ENCODE measurements at places on chromosomes 1 and 21.
A peak's percentile ranks its signal among the peaks of the same experiment; 100 is the strongest.

DNA sequence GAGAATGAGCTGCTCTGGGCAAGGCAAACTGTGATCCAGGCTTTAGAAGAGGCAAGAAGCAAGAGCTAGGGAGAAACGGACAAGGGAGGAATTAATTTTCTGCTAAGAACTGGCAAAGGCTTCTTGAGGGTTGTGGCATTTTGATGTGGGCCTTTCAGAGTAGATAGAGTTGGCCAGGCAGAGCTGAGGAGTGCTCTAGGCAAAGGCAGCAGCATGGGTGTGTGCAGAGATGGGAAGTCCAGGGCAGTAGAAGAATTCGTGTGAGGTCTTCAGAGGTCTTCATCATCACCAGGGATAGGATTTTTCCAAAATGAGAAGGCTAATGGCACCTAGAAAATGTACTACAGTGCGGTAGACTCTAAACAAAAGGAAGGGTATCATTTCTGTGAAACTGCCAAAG lies 237.8 kb downstream of the LTN1 start:
- no peak for DNase-seq

- DNase-seq: no peak
These were observed 6.6 kb upstream of the TMEM167B start for GRCh38 chr1:109083923-109084322.

GRCh38 chr1:10187026-10187334 lies 23.4 kb upstream of the KIF1B start:
- no peak for DNase-seq

DNA sequence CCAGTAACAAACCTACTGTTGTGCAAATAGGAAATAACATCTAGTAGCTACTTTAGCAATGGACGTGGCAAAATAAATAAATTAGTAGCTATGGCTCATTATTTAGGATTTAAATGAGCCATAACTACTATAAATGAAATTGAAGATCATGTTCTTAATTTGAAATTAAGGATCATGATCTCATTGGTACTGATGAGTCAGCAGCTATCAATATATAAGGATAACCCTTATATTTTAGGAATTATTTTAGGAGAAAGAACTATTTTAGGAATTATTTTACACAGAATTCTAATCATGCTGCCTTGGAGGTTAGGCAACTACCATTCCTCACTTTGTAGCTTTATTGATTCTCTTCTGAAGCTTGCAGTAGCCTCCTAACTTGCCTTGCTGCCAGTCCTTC lies 24.0 kb downstream of the DR1 start:
- DNase-seq: no peak

GRCh38 chr1:44411861-44412260 lies 6.8 kb downstream of the RNF220 start:
- DNase-seq: no peak

DNA sequence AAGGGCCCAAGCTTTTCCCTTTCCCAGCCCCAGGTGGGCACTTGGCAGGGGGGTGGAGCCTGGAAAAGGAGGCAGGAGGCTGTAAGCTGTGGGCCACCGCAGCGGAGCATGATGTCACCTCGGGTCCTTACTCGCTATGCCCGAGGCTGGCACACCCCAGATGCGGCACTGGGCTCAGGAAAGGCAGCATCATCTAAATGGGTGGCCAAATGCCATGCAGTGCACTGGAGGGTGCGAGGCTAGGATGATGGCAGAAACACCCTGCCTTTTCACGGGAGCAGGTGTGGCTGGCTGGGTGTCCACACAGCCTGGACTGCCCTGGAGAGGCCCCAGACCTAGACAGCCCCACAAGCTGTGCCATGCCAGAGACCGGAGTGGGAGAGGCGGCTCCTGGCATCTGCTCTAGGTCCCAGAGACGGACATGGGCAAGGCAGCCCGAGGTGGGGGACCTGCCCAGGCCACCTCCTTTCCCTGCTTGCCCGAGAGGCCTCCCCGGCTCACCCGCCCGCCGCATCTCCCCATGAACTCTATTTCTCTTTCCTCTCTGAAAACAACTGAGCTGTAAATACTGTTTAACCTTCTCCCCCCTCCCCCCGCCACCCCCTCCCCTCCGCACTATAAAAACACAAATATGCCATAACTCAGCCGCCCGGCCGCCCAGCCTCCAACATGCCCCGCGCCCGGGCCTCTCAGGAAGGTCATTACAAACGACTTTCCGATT lies 124.7 kb downstream of the CASZ1 start:
- no peak for DNase-seq

DNA sequence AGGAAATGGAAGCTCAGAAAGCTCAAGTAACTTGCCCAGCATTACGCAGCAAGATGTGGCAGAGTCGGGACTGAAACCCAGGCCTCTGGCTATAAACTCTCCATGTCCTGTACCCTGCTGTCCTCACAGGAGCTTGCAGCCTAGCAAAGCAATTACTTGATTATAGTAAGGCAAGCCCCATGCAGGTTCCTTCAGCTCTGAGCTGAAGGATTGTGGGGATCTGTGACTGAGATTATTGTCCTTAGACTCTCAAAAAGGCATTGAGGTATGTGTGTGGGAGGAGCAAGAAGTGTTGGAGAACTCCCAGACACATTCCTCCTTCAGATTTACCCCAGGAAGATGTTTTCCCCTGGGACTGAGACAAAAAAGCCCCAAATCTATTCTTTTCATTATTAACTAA lies 124.0 kb upstream of the SPATA6 start:
- DNase-seq: no peak

- peak; percentile 75 for DNase-seq
These were observed 44.0 kb downstream of the YARS1 start for GRCh38 chr1:32773018-32773763.

DNA sequence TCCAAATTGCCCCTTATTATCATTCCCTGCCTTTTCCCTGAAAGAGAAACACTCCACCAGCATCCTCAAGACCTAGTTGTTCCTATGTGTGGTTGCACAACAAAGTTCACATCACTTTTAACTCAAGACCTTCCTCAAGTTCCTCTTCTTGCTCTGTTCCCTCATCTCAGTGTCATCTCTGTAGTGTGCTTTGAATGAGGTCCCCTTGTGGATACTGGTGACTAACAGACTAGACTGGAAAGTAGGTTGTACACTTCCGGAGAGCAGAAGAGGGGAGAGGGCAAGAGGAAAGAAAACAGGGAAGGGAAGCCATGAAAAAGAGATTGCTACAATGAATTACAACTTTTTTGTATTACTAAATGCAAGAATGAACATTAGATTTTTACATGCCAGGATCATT lies 853.8 kb downstream of the USP25 start:
- no peak for DNase-seq

- DNase-seq: peak; percentile 60
These were observed 1.4 kb downstream of the APP start for GRCh38 chr21:26169061-26169610.

DNA sequence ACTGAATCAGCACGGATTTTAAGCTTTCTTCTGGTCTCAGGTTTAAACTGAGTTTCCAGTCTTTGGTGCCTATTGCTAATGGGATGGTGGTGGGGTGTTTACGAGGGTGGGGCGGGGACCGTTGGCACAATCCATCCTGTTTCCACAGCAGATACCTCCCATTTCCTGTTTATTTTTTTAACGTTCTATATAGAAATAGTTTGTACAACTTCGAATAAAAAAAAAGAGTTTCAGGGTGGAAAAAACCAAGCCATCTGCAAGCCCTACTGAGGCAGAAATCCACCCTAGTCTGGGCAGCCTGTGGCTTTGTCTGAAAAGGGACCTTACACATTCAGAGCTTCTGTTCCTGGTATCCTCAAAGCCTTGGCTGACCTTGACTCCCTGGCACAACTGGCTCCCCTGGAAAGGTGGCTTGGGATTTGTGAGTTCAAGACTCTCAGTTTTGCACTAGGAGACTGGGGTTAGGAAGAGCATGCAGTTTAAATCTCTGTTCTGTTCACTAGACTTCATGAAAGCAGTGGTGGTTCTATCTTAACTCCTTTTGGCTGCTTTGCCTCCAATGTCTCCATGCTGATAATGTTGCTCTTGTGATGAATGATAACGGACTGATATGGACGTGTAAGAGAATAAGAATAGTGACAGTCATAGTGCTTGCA lies 46.7 kb downstream of the VANGL2 start:
- no peak for DNase-seq

DNA sequence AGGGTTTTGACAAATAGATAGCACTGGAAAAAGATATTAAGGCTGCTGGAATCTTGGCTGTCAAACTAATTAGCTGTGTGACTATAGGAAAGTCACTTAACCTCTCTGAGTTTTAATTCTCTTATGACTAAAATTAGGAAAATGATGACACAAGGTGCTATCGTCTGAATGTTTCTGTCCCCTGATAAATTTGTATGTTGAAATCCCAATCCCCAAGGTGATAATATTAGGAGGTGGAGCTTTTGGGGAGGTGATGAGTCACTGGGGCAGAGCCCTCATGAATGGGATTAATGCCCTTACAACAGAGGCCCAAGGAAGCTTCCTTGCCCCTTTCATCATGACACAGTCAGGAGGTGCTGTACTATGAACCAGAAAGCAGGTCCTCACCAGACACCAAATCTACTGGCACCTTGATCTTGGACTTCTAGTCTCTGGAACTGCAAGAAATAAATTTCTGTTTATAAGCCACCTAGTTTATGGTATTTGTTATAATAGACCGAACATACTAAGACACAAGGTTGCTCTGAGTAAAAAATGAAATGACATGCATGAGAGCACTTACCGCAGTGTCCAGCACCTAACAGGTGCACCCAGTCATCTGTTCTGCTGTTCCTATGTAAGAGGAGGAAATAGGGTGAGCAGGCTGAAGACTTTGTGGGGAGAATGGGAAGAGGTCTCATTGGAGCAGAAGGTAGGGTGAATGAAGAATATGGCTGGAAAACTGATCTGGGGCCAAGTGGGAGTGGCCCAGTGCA lies 26.3 kb upstream of the DISP1 start:
- DNase-seq: no peak

DNA sequence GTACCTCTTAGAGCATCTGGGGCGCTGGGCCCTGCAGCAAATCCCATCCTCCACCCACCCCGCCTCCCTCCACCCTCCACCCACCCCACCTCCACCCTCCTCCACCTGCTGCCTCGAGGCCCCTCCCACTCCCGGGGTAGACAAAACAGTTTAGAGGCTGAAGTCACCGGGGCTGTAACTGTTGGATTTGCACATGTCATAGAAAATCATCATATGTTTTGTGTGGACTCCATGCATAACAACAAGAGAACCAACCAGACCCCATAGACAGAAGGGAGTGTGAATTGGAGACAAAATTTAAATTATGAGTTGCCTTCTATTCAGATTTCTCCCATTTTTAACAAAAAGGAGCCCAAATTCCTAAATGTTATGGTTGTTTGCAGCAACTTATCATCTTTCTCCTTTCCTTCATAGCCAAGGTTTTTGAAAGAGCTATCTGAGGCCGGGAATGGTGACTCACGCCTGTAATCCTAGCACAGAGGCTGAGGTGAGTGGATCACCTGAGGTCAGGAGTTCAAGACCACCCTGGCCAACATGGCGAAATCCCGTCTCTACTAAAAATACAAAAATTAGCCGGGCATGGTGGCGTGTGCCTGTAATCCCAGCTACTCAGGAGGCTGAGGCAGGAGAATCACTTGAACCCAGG lies 28.2 kb upstream of the LGALS8 start:
- no peak for DNase-seq

DNA sequence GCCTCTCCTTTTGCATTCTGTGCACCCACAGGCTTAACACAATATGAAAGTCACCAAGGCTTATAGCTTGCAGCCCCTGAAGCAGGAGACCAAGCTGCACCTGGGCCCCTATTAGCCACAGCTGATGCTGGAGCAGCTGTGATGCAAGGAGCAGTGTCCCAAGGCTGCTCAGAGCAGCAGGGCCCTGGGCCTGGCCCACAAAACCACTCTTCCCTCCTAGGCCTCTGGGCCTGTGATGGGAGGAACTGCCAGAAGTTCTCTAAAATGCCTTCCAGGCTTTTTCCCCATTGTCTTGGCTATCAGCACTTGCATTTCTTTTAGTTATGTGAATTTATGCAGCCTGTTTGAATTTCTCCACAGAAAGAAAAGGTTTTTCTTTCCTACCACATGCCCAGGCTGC lies 89.5 kb upstream of the KCTD3 start:
- DNase-seq: no peak

DNA sequence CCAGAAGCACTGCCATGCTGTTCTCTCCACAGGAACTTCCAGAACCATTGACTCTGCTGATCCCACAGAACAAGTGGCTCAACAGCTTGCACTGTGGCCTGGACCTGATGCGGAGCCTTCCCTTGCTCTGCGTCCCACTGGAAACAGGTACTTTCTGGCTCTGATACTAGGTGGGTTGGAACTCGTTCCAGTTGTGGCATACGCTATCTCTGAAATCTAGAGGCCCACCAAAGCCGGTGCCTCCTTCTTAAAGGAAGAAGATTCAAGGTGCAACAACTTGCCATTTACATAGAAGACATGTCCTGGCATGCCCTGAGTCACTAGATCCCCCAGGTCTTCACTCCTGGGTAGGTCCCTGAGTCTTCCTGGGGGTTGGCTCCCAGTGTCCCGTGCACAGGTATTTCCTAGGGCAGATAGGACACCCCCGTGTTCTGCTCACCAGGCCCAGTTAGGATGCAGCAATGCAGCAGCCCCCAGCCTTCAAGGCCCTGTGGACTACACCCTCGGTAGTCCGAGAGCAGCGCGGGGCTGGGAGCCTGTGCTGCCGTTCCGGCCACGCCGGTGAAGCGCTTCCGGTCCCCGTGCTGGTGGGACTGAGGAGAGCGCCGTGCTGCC lies 10.8 kb upstream of the PCBP3 start:
- no peak for DNase-seq

DNA sequence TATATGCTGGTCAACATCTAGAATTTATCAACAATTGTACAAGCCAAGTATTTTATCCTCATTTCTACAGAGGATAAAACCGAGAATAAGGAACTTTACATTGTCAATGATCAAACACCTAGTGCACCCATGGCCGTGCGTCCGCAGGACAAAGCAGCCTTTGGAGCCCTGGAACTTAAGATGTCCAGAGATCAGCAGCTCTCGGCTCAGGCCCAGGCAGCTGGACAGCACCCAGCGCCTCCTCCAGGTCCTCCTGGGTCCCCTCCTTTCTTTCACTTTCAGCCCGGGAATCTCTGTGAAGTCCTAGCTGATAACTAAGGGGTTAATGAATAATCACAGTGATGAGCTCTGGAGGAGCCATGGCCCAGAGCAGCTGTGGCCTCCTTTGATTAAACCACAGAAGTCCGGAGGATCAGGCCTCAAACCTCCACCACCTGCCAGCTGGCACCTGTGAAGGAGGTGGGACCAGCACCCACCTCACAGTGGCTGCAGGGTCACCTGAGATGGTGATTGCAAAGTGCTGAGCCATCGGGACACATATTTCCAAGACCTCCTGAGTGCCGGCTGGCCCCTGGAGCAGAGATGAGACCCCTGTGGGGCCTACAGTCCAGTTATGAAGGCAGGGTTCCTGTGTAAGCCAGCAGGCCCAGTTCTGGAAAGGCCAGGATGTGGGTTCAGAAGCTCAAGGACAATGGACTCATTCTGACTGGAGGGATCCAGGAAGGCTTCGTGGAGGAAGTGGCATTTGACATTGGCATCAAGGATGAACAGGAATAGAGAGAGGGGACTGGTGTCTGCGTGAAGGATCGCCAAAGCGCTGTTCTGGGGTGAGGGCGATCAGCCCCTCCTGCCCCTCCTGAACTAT lies 11.6 kb upstream of the SAMD11 start:
- no peak for DNase-seq

- no peak for DNase-seq
These were observed 109.6 kb downstream of the ZBTB18 start for GRCh38 chr1:244160455-244161235.

GRCh38 chr21:44487831-44488230 lies 32.5 kb downstream of the LRRC3 start:
- peak; percentile 38 for DNase-seq

All from CD4-positive, alpha-beta T cell treated with Interleukin-2 at 100 ng/mL for 4 hours (primary cell).